ENCODE measurements at places on chromosomes 3 and 15.

DNA sequence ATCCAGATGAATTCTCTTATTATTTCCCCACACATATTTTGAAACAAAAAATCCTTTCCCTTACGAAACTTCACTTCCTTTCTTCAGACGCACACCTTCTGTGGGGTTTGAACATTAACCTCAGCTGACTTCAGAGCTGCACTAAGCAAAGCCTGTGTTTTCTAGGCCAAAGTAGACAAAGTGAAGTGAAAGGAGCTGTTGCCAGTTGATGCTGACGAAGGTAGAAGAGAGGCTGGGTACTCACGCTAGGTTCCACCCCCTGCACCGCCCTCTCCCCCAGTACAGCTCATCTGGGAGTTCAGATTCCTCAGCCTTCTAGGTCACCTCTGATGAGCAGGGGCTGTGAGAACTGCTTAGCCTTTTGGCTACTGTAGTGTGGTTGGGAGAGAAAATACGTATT lies 24.1 kb downstream of the DUT start:
- no peak for DNase-seq

GRCh38 chr3:167684388-167684993 lies 30.7 kb upstream of the WDR49 start:
- DNase-seq, result peak; percentile 74

GRCh38 chr3:48664929-48665328 lies 2.2 kb upstream of the CELSR3 start:
- DNase-seq, result no peak

- peak; percentile 66 for DNase-seq
Measured at GRCh38 chr3:188772886-188773285, 398.9 kb upstream of the TPRG1 start.

DNA sequence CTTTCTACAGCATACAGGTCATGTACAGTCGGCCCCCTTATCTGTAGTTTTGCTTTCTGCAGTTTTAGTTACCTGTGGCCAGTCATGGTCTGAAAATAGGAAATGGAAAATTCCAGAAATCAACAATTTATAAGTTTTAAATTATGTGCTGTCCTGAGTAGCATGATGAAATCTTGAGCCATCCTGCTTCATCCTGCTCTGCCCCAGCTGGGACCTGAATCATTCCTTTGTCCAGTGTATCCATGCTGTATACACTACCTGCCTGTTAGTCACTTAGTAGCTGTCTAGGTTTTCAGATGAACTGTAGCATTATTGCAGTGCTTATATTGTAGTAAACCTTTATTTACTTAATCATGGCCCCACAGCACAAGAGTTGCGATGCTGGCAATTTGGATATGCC lies 44.8 kb downstream of the AP4E1 start:
- no peak for DNase-seq

GRCh38 chr15:41024885-41025284 lies 71.6 kb downstream of the CHAC1 start:
- DNase-seq, result no peak

DNA sequence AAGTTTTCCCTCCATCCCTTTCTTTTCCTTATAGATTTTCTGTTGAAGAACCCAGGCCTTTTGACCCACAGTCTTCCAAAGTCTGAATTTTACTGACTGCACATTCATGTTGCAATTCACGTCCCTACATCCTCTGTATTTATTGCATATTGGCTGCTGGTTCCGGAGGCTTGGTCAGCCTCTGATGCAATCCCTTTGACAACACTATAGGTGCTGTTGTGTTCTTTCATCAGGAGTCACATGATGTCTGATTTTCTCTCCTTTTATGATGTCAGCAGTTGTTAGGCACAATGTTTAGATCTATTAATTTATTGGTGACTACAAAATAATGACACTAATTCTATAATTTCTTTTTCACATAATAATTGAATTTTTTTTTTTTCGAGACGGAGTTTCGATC lies 8.7 kb downstream of the CYP1A1 start:
- no peak for DNase-seq

- DNase-seq, result no peak
Measured at GRCh38 chr15:56948764-56949101, 30.3 kb downstream of the TCF12 start.

Data from endothelial cell of umbilical vein (primary cell).